GDM1 (cell line): ENCODE measurements at places on chromosomes 4 and X.

GRCh38 chr4:2746891-2747695 is 9.0 kb downstream of the TNIP2 start:
- DNase-seq, result no peak

DNA sequence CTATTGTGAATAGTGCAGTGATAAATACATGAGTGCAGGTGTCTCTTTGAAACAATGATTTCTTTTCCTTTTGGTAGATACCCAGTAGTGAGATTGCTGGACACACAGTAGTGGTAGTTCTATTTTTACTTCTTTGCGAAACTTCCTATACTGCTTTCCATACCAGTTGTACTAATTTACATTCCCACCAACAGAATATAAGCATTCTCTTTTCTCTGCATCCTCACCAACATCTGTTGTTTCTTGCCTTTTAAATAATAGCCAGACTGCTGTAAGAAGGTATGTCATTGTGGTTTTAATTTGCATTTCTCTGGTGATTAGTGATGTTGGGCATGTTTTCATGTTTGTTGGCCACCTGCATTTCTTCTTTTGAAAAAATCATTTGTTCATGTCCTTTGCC is 105.9 kb downstream of the COL4A6 start:
- DNase-seq, result no peak

DNA sequence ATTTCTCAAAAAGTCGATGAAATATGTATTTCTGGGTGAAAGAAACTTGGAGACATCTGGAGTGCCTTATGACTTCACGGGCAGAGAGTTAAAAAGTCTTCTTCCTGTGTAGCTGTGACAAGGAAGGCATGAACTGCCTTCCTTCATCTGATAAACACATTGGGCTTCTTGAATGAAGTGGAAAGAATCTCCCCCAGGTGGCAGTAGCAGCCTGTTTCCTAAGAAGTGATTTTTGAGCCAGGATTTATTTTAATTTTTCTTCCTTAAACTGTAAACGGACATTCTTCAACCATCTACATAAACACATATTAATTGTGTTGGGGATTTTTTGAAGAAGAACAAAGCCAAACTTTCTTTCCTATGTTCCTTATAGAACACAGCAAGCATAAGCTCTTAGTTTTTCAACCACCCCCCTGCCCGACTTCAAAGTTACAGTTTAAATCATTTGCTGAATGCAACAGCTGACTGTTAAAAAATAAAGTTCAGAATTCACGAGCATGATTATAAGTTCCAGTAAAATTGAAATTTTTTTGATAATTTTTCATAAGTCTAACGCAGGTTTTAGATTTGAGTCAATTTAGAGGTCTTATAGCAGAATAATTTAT is 980 bp upstream of the GIMD1 start:
- DNase-seq, result peak; percentile 41

GRCh38 chr4:174111422-174111821 is 172.0 kb downstream of the FBXO8 start:
- no peak for DNase-seq

DNA sequence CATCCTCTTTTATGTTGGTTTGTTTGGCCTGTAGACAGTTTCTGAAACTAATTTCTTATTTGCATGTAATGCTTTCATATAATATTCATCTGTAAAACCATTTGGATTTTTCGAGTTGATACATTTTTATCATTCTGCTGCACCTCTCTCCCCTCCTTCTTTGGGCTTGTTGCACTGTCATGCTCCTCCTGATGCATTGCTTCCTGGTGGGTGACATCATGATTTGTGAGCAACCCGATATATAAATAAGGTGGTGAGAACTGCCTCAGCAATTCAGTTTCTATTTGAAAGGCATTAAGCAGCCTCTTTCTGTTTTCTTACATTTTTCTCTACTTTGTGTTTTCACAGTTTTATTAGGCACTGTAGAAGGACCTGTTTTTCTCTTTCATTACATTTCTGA is 515.7 kb downstream of the RPA4 start:
- no peak for DNase-seq
